Transverse colon (tissue), 4 donors: ENCODE measurements at places on chromosomes 5 and 9. TPM values are rescaled to one million over a fixed set of nuclear protein-coding genes. Genes with fewer than 3 reads are reported as not detected.

DNA sequence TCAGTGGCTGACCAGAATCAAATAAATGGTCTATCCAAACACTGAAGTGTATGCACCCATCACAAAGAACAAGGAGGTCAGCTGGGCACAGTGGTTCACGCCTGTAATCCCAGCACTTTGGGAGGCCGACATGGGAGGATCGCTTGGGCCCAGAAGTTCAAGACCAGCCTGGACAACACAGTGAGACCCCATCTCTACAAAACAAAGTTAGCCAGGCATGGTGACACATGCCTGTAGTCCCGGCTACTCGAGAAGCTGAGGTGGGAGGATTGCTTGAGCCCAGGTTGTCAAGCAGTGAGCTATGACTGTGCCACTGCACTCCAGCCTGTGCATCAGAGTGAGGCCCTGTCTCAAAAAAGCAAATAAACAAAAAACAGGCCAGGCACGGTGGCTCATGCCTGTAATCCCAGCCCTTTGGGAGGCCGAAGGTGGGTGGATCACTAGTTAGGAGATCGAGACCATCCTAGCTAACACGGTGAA, 40.5 kb downstream of the SEMA4D start:
- DNase-seq: no peak
- H3K27me3 ChIP-seq: no peaks in the 10 kb centered on the region
- no peaks in the 10 kb centered on the region for H3K36me3 ChIP-seq
- no peak overlapping the region for H3K4me3 ChIP-seq

DNA sequence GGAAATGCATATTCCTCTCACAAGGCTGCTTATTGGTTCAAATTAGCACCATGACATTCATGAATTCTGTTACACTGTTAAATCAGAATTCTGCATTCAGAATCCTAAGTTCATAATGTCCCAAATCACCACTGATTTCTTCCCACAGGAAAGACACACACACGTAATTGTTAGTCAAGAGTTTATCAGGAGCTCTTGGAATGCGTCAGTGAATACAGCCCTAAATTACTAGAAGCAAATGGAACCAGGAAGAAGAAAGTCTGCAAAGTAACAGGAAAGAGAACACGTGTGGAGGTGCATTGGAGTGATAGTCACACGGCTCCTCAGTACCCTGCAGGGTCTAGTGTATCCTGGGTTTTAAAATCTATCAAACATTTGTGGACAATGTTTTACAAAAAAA, 110.2 kb downstream of the ANXA2R start:
- no peak overlapping the region for H3K4me3 ChIP-seq
- no peak overlapping the region for H3K27ac ChIP-seq
- DNase-seq: no peak

GRCh38 chr5:135242021-135242865, 156.8 kb downstream of the MACROH2A1 start:
- no peak for DNase-seq
- no peak overlapping the region for H3K4me3 ChIP-seq
- peaks cover 23% of the 10 kb centered on the region for H3K4me1 ChIP-seq
- no peaks in the 10 kb centered on the region for H3K27me3 ChIP-seq
- no peaks in the 10 kb centered on the region for H3K36me3 ChIP-seq
- peak overlapping the region; percentile 85 for H3K27ac ChIP-seq

PKD2L2 gene
- not detected for total RNA-seq

ADRB2 gene
- total RNA-seq: 1.2 TPM
